ENCODE measurements at places on chromosomes 6 and 20.
A peak's percentile ranks its signal among the peaks of the same experiment; 100 is the strongest.

GRCh38 chr20:50713657-50714101 lies 17.7 kb upstream of the PARD6B start:
- DNase-seq: no peak

DNA sequence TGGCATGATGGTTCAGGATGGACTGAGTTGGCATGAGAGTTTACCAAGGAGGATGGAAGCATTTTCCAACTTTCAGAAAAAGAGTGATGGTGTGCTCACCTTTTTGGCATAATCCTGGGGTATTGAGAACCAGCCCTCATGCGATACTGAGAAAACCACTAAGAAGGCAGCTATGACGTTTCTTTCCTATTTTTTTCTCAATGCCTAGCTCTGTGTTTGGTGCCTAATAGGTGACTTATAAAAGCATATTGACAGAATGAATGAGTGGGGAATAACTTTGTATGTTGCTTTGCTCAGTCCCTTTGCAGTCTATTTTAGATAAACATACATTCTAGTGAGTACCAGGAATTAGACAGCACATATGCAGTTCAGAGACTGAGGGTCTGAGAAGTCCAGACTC lies 816.3 kb downstream of the DHX35 start:
- no peak for DNase-seq

DNA sequence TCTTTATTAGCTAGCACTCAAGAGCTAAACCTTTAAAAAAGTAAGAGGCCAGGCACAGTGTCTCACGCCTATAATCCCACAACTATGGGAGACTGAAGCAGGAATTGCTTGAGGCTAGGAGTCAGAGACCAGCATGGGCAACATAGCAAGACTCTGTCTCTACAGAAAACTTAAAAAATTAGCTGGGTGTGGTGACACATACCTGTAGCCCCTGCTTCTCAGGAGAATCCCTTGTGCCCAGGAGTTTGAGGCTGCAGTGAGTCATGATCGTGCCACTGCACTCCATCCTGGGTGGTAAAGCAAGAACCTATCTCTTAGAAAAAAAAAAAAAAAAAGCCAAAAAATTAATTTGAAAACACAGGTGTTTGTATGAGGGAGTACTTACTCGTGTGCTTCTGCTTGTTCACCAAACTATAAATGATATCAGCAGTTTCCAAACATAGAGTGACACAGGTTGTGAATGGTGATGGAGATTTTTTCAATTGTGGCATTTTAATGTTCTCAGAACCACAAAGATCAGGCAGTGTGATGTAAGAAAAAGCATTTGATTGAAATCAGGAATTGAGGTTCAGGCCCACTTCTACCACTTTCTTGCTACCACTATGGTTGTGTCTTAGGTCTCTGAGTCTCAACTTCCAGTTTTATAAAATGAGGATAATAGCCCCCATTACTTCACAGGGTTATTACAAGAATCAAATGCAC lies 104.9 kb downstream of the FOXO3 start:
- DNase-seq: no peak

- no peak for DNase-seq
Observed at GRCh38 chr6:149897855-149898744, at the start of gene RAET1E. Gene RAET1E (minus strand): TSS chr6:149898113. CDS start chr6:149890901, 7,212 bp downstream.

GRCh38 chr20:15339264-15339663 lies 1001.9 kb upstream of the FLRT3 start:
- no peak for DNase-seq

GRCh38 chr6:41637194-41638001 lies 870 bp upstream of the MDFI start:
- no peak for DNase-seq

- DNase-seq: no peak
Observed at GRCh38 chr20:35831029-35831428, 59.2 kb downstream of the PHF20 start.

GRCh38 chr20:45293041-45294002 lies 13.3 kb upstream of the RBPJL start:
- DNase-seq: peak; percentile 69

DNA sequence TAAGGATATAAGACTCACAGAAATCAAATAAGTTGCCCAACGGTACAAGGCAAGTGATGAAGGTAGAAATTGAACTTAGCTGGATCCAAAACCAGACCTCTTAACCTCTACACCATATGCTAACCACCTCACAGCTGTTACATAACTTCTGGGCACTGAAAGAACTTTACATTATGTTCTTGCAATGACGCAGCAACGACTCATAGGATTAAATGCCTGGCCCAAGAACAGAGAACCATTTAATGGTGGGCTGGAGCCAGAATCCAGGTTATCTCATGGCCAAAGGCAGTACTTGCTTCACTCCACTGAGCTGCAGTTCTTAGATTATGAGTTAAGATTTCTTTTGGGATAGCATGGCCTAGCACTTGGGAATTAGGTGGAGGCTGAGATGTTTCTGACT lies 4.4 kb downstream of the TRMT6 start:
- no peak for DNase-seq

DNA sequence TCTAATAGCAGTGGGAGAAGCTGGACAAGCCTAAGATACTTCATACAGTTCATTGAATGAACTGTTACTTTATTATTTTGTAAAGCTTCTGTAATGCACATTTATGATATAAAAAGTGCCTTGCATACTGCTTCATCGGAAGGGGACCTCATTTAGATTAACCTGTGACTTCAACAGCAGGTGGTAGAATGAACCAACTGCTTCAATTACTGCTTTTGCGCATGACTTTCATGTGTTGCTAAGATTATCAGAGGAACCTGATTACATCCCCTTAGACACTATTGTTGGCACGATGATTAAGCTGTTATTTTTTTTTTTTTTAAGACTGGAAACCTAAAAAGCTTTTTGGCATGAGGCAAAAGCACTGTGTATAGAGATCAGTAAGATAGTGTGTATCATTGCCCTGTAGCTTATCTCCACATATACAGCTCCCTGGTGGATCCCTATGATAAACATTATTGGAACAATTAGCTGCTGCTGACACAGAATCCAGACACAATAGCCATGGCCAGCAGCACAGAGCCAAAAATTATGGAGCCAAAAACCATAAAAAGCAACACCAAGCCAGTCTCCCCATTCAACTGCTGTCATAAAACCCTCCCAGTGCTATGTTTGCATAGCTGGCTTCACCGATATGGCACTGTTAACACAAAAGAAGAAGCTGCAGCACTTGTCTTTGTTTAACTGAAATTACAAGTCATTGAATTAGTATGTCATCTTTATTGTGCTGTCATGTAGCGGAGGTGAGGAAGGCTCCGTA lies 731.6 kb upstream of the MMS22L start:
- no peak for DNase-seq

- DNase-seq: peak; percentile 87
Observed at GRCh38 chr20:23225407-23226060, 125.1 kb upstream of the NXT1 start.

- peak; percentile 21 for DNase-seq
Observed at GRCh38 chr6:32190054-32190851, at the start of gene PBX2. Gene PBX2 (minus strand): TSS chr6:32190202. CDS start chr6:32189915, 287 bp downstream.

GRCh38 chr6:161415302-161415855 lies 141.5 kb upstream of the AGPAT4 start:
- no peak for DNase-seq

DNA sequence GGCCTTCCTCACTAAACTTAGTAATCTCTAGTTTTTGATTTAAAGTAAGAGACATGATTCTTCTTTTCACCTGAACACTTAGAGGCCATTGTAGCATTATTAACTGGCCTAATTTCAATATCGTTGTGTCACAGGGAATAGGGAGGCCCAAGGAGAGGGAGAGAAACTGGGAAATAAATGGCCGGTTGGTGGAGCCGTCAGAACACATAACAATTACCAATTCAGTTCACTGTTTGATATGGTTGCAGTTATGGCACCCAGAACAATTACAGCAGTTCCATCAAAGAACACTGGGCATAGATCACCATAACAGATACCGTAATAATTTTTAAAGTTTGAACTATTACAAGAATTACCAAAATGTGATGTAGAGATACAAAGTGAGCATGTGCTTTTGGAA lies 9.1 kb upstream of the GLYATL3 start:
- DNase-seq: no peak

- DNase-seq: no peak
Observed at GRCh38 chr6:21109391-21110178, 484.0 kb upstream of the SOX4 start.

GRCh38 chr6:53527249-53527765 lies 17.6 kb downstream of the GCLC start:
- DNase-seq: no peak

GRCh38 chr6:37260444-37260843 lies 2.5 kb upstream of the TMEM217 start:
- DNase-seq: no peak

DNA sequence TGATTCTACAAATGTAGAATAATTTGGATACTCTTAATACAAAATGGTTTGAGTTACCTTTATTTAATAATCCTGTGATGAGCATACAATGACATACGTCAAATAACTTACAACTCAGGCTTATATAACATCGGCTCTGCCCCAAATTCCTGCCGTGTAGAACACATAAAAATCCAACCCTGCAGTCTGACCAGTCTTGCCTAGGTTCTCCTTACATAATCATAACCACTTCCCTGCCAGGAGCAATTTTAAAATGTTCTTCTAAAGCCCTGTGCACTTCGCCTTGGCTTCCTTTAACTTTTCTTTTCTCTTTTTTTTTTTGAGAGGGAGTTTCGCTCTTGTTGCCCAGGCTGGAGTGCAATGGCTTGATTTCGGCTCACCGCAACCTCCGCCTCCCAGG lies 16.2 kb upstream of the IER3 start:
- no peak for DNase-seq

- no peak for DNase-seq
Observed at GRCh38 chr6:10554826-10555225, 33.7 kb downstream of the GCNT2 start.

- DNase-seq: no peak
Observed at GRCh38 chr6:166281104-166281503, 27.1 kb downstream of the PRR18 start.

- DNase-seq: no peak
Observed at GRCh38 chr6:30757261-30757904, 13.0 kb upstream of the IER3 start.

DNA sequence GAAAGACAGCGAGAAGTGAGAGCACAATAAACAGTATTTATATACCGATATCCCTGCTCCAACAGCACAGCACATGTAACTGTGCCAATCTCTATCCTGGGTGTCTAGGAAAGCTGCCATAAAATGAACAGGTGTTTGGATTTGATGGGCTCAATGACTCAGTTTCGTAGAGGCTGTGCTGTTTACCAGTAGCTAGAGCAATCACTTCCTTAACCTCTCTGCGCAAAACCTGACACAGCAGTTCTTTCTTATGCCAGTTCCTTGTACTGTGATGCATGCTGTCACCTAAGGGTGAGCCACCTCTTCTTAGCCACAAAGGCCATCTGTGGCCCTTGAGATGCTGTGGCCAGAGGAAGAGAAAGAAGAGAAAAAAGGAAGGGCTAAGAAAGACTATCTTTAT lies 59.3 kb downstream of the SHPRH start:
- DNase-seq: no peak

- DNase-seq: no peak
Observed at GRCh38 chr6:42028234-42029061, 21.9 kb upstream of the TAF8 start.
